Progenitor cell of endocrine pancreas (in vitro differentiated cells): ENCODE measurements at places on chromosomes 5 and 9.
A peak's percentile ranks its signal among the peaks of the same experiment; 100 is the strongest.

GRCh38 chr9:96646081-96646991, 8.8 kb downstream of the PRXL2C start:
- no peak for DNase-seq

- DNase-seq, result no peak
These were observed 94.1 kb upstream of the FST start for GRCh38 chr5:53386341-53386740.

GRCh38 chr9:124480621-124480981, 26.6 kb downstream of the NR5A1 start:
- no peak for DNase-seq

DNA sequence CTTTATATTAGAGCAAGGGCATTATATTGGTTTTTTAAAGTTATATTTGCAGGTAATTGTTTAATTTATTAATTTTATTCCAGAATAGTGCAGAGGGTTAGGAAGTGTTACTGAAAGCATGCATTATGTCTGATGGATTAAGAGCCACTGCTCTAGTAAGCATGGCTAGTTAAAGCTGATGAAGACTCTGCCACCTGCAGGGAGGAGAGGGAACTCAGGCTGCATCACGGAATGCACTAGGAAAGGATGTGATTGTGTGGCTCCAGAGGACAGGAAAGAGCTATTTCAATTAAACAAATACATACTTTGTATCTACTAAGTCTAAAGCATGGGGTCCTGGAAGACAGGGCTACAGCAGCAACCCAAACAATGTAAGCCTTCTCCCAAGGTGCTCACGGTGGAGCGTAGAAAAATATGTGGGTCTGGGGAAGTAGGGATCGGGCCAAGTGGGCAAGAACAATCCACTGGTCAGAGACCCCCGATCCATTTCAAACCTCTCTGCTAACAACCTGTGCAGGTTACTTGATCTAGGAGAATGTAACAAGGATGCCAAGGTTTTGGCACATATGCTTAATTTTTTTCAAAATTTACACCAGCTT, 15.3 kb upstream of the GRXCR2 start:
- DNase-seq, result peak; percentile 21

DNA sequence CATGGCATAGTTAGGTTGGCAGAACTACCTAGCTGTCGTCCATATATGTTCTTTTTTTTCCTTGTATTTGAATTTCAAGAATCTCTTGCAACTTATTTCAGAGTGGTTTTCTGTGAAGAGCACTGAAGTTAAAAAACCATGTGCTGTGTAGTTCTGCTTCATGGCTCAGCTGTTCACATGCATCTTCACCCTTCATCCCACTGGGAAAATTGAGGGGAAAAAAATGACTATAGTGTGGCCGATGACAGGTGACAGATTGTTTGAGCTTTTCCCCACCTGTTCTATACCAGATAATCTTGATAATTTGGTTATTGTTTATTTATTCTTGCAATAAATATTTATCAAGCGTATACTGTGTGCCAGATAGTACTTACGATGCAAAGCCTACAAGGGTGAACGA, 77.8 kb downstream of the AOPEP start:
- DNase-seq, result no peak
